IgD-negative memory B cell (primary cell): ENCODE measurements at places on chromosomes 3 and 15. TPM values are rescaled to one million over a fixed set of nuclear protein-coding genes. Genes with fewer than 3 reads are reported as not detected.

Gene PLA2G4D
- not detected for polyA plus RNA-seq

Gene MAP1A
- not detected for polyA plus RNA-seq

Gene SLCO2A1
- not detected for polyA plus RNA-seq

Gene CD200R1
- 8.5 TPM for polyA plus RNA-seq

Gene SRGAP3
- polyA plus RNA-seq: 0.24 TPM

Gene CCDC54
- not detected for polyA plus RNA-seq

Gene KCNMB3
- 3.4 TPM for polyA plus RNA-seq

Gene LMAN1L
- not detected for polyA plus RNA-seq

Gene KBTBD12
- polyA plus RNA-seq: not detected

Gene RYR3
- polyA plus RNA-seq: 0.08 TPM

Gene LCTL
- not detected for polyA plus RNA-seq

Gene REC114
- polyA plus RNA-seq: not detected

Gene ZNF620
- 3.1 TPM for polyA plus RNA-seq

Gene FOXB1
- not detected for polyA plus RNA-seq

Gene IGF2BP2
- not detected for polyA plus RNA-seq

Gene HTR3E
- polyA plus RNA-seq: not detected

Gene TGM5
- not detected for polyA plus RNA-seq

Gene MOBP
- not detected for polyA plus RNA-seq

Gene GALK2
- 16.2 TPM for polyA plus RNA-seq

Gene TM4SF1
- not detected for polyA plus RNA-seq

Gene FEZF2
- not detected for polyA plus RNA-seq

Gene TRIM42
- not detected for polyA plus RNA-seq

Gene EPHB1
- polyA plus RNA-seq: 0.71 TPM

Gene RETNLB
- polyA plus RNA-seq: not detected

Gene PRKAR2A
- polyA plus RNA-seq: 10.0 TPM

Gene MCF2L2
- polyA plus RNA-seq: 0.15 TPM

Gene SAMD7
- polyA plus RNA-seq: not detected

Gene CD80
- polyA plus RNA-seq: 9.3 TPM

Gene ZNF860
- 27.7 TPM for polyA plus RNA-seq

Gene ILDR1
- polyA plus RNA-seq: 4.0 TPM

Gene CCNDBP1
- polyA plus RNA-seq: 189 TPM

Gene ANKUB1
- polyA plus RNA-seq: not detected

Gene LEKR1
- polyA plus RNA-seq: 0.93 TPM

Gene ANKRD63
- polyA plus RNA-seq: not detected

Gene SPATA16
- polyA plus RNA-seq: not detected

Gene PIERCE2
- 2.2 TPM for polyA plus RNA-seq

Gene CLRN1
- polyA plus RNA-seq: not detected

Gene DAG1
- 8.9 TPM for polyA plus RNA-seq

Gene GPR171
- polyA plus RNA-seq: 1.1 TPM

Gene NCBP2
- 74.1 TPM for polyA plus RNA-seq

Gene UCN2
- polyA plus RNA-seq: not detected

Gene C2CD4B
- not detected for polyA plus RNA-seq

Gene XIRP1
- polyA plus RNA-seq: not detected

Gene PRTG
- not detected for polyA plus RNA-seq

Gene CGNL1
- polyA plus RNA-seq: 0.16 TPM

Gene ZNF445
- polyA plus RNA-seq: 2.7 TPM

Gene APOD
- not detected for polyA plus RNA-seq

Gene ERICH6
- polyA plus RNA-seq: 0.41 TPM

Gene GABRB3
- polyA plus RNA-seq: not detected

Gene SCN5A
- not detected for polyA plus RNA-seq

Gene TMEM40
- polyA plus RNA-seq: 0.65 TPM

Gene KIAA1143
- polyA plus RNA-seq: 38.7 TPM

Gene PLA2G4E
- not detected for polyA plus RNA-seq

Gene FGD5
- polyA plus RNA-seq: not detected

Gene LRCH3
- 24.3 TPM for polyA plus RNA-seq
